Upper lobe of left lung (tissue), 6 donors: ENCODE measurements at places on chromosomes 7 and 10. TPM values are rescaled to one million over a fixed set of nuclear protein-coding genes. Genes with fewer than 3 reads are reported as not detected.

Gene PRPS1L1
- not detected for total RNA-seq

DNA sequence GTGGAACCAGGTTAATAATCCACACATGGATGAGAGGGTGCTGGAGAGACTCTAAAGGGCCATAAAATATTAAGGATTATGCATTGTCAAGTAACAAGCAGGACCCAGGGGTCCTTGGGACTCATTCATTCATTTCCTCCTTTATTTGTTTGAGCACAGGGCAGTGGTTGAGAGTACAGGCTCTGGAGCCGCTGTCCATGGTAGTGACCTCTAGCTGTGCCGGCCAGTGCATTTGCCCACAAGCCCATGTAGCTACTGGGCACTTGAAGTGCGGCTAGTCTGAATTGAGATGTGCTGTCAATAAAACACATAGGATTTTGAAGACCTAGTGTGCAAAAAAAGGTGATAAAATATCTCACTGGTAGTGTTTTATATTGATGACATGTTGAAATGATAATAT lies 137.6 kb downstream of the C10orf105 start:
- H3K27me3 ChIP-seq = no peaks in the 10 kb centered on the region
- no peak overlapping the region for H3K27ac ChIP-seq

- H3K36me3 ChIP-seq = no peaks in the 10 kb centered on the region
- H3K4me3 ChIP-seq = no peak overlapping the region
- H3K4me1 ChIP-seq = peaks cover 25% of the 10 kb centered on the region
- no peak for DNase-seq
Observed at GRCh38 chr10:89478739-89479654, 56.4 kb downstream of the SLC16A12 start.

- no peak for DNase-seq
- H3K27ac ChIP-seq = no peak overlapping the region
- H3K36me3 ChIP-seq = no peaks in the 10 kb centered on the region
- H3K4me3 ChIP-seq = no peak overlapping the region
- H3K27me3 ChIP-seq = no peaks in the 10 kb centered on the region
Observed at GRCh38 chr7:126818393-126819196, 434.1 kb downstream of the GRM8 start.

- DNase-seq = no peak
- no peak overlapping the region for H3K27ac ChIP-seq
- H3K4me1 ChIP-seq = peaks cover 42% of the 10 kb centered on the region
Observed at GRCh38 chr7:105682341-105683060, 101.2 kb upstream of the EFCAB10 start.

- DNase-seq = no peak
- no peaks in the 10 kb centered on the region for H3K27me3 ChIP-seq
- H3K4me1 ChIP-seq = no peaks in the 10 kb centered on the region
- H3K27ac ChIP-seq = no peak overlapping the region
- H3K36me3 ChIP-seq = no peaks in the 10 kb centered on the region
Observed at GRCh38 chr7:118969370-118969769, 744.9 kb downstream of the ANKRD7 start.

GRCh38 chr10:22753786-22754185 lies 39.4 kb upstream of the PIP4K2A start:
- H3K36me3 ChIP-seq = no peaks in the 10 kb centered on the region
- H3K27ac ChIP-seq = no peak overlapping the region
- H3K27me3 ChIP-seq = no peaks in the 10 kb centered on the region
